ENCODE measurements at places on chromosomes 12 and 14.

GRCh38 chr12:12723149-12723680 lies 6.0 kb downstream of the CDKN1B start:
- no peak for DNase-seq

- no peak for DNase-seq
Observed at GRCh38 chr12:69653703-69654102, 43.0 kb upstream of the LRRC10 start.

DNA sequence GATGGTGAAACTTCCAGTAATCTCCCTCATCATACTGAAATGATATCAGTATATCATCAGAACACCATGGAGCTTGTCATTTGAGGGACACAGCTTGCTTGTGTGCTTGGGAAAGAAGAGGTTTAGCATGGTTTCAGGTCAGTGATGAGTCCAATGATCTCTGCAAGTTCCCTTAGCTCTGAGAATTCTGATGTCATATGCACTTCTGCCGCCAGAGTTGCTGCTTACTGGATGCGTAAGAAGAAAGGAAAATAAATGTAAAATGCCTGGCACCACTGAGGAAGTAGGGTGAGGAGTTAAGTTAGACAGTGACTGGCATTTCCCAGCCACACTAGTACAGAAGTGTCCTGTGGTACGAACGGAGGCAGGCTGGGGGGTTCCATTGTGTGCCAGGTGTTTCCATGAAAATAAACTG lies 22.6 kb downstream of the PRKCH start:
- DNase-seq, result peak; percentile 68

- no peak for DNase-seq
Observed at GRCh38 chr12:104738331-104738730, 219.8 kb downstream of the SLC41A2 start.

GRCh38 chr14:76647697-76648298 lies 113.5 kb upstream of the VASH1 start:
- peak; percentile 65 for DNase-seq

DNA sequence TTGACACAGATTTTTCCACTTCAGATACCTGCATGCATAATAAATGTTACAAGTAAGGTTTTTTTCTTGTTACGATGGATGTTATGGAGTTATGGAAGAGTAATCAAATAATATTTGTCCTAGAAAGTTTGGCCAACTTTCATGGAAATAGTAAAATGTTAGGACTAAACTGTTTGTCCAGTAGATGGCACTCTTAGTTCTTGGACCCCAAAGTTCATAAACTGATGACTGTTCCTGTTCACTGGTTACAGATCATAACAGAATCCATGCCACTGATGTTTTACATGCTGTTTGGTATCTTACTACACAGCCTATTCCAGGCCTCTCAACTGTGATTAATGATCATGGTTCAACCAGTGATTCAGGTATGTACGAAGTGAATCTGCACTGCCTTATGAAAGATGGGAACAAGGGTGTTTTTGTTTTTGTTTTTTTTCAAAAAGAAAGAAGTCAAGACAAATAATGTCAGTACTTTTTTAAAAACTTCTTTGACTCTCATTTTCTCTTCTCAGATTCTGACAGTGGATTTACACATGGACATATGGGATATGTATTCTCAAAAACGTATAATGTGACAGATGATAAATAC lies 48.8 kb upstream of the SLCO1C1 start:
- peak; percentile 53 for DNase-seq

DNA sequence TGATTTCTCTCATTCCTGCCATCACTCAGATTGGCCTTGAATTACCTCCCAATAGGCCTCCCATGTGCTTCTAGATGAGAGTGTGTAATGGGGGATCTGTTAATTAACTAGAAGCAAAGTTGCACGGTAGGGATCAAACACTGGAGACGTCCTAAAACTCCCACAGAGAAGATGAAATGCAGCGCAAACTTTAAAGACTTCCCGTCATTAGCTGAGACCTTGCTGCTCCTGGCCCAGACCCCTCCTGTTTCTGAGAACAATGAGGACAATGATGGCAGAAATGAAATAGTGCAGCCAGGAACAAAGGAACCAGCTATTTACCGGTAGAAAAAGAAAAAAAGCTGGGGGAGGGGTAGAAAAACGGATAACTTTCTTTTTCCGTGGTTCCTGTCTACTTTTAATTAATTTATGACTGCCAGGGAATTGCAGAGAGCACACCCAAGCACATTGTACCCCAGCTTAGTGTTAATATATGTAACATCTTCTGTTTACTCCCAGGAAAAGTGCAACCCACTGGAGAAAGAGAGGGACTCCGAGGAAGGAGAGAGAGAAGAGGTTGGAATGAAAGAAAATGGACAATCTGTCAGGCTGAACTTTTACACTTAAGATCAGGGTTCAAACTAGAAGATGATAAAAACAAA lies 280.7 kb upstream of the SOX5 start:
- DNase-seq, result no peak

DNA sequence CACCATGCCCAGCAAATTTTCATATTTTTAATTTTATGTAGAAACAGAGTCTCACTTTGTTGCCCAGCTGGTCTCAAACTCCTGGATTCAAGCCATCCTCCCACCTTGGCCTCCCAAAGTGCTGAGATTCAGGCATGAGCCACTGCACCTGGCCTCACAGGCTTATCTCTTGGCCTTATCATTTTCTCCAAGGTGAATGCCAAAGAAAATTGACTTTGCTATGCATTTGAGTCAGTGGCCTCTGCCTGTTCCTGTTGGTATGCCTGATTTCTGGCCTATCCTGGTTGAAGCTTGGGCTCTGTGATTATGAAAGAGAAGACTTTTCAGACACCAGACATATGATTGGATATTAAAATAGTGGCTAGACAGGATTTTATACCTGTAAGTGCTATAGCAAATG lies 34.2 kb downstream of the MANSC1 start:
- no peak for DNase-seq

DNA sequence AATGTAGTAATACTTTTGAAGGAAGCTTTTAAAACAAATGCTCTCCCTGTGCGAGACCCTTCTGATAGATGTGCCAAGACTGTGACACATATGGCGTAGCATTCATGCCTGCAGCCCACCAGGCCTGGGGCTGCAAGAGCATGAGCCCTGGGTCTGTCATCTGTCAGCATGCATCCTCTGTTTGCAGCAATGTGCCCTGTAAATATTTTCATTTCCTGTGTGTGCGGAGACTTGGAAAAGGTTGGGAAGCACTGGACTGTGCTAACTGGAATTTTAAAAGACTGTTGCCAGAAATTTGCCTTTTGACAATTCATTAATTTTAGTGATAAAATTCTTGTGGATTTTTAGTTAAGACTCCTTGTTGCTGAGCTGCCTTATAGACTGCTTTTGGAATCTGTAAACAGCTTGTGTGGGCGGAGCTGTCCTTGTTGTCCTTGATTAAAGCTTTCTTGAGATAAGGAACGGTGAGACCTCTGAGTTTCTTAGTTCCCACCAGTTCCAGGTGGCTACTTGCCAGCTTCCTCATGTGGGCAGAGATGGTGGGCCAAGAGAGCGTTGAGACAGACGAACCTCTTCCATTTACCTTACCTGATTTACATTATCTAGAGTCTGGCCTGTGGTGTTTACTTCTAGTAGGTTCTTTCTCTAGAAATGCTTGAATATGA lies 23.4 kb downstream of the MARK3 start:
- no peak for DNase-seq

DNA sequence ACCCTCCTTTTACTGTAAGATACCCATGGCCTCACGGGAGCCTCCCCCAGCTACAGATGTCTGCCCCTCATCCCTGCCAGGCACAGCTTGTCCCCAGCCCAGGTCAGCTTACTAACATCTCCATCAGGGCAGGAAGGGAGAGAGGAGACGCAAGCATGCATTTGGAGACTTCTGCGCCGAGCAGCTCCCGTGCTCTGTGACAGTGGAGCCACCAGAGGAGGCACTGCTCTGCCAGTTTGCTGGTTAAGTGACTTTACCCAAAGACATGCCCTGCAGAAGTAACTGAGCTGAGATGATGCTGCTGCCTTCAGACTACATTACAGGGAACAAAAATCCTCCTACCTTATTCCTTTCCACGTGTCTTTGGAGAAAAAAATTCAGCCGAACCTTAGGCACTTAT lies 133.4 kb downstream of the ESRRB start:
- DNase-seq, result no peak

GRCh38 chr12:59459966-59460660 lies 135.7 kb upstream of the SLC16A7 start:
- DNase-seq, result no peak

DNA sequence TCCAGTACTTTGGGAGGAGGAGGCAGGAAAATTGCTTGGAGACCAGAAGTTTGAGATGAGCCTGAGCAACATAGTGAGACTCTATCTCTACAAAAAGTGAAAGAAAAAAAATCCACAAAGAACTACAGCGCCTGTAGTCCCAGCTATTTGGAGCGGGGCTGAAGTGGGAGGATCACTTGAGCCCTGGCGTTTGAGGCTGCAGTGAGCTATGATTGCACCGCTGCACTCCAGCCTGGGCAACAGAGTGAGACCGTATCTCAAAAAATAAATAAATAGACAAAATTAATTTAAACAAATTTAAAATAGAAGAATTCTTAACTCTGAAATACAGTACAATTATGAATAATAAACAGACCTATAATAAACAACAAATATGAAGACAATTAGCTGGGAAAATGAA lies 40.9 kb downstream of the ATL1 start:
- DNase-seq, result no peak

DNA sequence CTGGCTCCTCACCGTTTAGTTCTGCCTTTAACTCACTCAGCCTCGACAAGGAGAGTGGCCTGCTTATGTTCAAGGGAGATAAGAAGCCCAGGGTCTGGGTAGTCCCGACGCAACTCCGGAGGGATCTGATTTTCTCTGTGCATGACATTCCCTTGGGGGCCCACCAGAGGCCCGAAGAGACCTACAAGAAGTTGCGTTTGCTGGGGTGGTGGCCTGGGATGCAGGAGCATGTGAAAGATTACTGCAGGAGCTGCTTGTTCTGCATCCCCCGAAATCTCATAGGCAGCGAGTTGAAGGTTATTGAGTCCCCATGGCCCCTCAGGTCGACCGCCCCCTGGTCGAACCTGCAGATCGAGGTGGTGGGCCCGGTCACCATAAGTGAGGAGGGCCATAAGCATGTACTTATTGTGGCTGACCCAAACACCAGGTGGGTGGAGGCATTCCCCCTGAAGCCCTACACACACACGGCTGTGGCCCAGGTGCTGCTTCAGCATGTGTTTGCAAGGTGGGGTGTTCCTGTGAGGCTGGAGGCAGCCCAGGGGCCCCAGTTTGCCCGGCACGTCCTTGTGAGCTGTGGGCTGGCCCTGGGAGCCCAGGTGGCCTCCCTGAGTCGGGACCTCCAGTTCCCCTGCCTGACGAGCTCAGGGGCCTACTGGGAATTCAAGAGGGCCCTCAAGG lies 13.1 kb downstream of the CBLN3 start:
- no peak for DNase-seq

DNA sequence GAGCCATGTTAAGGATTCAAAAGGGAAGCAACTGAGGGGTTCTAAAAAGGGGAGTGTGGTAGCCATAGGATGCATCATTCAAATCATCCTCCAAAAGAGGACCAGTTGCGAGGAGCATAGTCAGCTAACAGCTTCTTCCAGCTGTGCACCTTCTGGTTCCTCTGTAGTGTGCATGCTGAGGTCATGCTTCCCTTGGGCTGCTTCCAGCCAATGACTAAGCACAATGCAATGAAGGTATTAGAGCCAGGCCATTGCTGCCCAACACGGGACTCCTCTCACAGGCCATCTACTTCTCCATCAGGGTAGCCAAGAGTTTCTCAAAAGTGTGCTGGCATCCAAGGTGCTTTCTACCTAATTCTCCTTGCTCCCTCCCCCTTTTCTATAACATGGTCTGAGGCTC lies 69.2 kb upstream of the ARID2 start:
- peak; percentile 70 for DNase-seq

DNA sequence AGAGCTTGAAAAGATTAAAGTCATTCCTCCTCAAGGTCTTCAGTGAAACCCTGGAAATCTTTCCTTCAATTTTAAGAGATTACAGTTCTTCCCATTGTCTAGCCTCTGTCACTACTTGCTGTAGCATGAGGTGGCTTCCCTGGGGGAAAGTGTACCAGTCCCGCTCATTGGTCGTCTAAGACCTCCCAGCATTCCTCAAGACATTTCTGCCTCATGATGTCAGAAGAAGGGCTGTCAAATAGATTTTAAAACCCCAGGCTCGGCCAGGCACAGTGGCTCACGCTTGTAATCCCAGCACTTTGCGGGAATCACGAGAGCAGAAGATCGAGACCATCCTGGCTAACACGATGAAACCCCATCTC lies 46.7 kb downstream of the SMUG1 start:
- no peak for DNase-seq

DNA sequence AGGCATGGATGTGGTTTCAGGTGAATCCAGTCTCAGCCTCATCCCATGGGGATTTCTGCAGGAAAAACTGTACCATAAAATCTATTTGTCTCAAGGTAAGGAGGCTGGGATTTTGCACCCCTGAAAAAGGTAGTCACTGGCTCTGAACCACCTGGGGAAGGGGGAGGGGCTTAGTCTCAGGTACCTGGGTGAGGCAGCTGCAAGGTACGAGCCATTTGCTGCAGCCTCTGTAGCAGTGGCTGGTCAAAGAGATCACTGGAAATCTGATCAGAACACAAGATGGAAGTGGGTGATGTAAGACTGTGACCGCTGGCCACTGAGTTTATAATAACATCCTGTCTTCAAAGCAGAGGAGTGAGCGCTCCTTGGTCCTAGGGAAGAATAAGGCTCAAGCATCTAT lies 209.9 kb upstream of the NOS1 start:
- DNase-seq, result no peak

GRCh38 chr12:87529413-87529812 lies 499.8 kb downstream of the C12orf50 start:
- DNase-seq, result no peak

DNA sequence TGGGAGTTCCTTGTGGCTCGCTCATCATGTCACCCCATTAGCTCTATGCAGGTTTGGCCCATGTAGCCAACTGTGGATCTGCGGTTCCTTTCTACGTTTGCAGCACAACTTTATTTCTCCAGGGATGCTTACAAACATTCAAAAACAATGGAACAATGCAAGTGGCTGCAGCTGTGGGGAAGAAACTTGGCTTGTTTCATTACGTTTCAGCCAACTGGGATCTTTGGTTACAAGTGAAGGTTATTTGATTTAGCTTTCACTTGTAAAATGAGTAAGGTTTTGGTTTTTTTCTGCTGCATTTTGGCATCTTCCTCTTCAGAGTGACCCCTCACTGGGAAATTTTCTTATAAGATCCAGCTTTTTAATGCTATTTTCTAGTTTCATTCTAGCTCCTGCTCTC lies 105.9 kb downstream of the PLXNC1 start:
- DNase-seq, result no peak

- no peak for DNase-seq
Observed at GRCh38 chr14:32625211-32625610, 296.1 kb downstream of the AKAP6 start.

GRCh38 chr14:69137843-69138535 lies 14.9 kb downstream of the DCAF5 start:
- DNase-seq, result no peak

DNA sequence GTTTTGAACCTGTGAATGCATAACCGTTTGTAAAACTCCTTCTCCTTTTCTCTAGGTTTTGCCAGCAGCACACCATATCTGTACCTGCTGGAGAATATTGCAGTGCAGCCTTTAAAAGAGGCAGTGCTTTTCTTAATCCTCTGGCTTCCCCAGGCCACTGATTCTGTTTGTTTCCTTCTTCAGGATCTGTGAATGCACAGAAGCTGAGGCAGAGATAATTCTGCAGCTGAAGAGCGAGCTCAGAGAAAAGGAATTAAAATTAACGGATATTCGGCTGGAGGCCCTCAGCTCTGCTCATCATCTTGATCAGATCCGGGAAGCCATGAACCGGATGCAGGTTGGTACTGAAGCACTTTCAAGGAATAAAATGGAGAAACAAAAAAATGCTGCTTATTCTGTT lies 348.7 kb downstream of the NAV3 start:
- DNase-seq, result no peak

Measured in common myeloid progenitor, CD34-positive (primary cell).